Stimulated activated CD8-positive, alpha-beta memory T cell treated with anti-CD3 and anti-CD28 coated beads, Interleukin-4, amount 100 ng/mL, for 24 hours (primary cell): ENCODE measurements at places on chromosomes 2 and 18.

- DNase-seq: no peak
These were observed 52.6 kb upstream of the RAB27B start for GRCh38 chr18:54775686-54776085.

DNA sequence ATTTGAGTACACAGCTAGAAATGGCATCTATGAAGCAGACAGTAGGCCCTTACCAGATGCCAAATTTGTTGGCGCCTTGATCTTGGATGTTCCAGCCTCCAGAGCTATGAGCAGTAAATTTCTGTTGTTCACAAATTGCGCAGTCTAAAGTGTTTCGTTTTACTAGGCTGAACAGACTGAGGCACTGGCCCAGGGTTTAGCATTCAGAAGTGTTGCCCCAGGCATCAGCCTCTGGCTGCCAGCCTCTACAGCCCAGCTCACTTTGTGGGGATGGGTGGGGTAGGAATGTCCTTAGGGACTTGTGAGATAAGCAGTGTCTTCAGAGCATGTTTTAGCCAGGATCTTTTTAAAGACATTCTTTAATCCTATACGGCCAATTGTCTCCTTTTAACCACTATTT, 51.5 kb upstream of the MGAT5 start:
- DNase-seq: no peak

DNA sequence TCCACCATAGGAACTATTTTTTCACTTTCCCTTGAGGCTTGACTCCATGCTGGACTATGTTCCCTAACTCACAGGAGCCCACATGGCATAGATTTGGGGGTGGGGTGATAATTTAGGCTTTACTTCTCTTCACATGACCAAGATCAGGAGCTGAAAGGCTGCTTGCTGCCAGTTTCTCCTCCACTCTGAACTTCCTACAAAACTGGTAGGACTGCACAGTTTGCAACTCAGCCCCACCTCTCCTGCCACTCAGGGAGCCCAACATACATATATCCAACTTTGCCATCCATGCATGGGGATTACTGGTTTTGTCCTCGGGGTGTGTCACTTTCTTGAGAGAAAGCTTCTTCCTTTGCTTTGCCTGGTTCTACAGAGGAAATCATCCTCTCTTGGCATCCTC, 14.2 kb downstream of the INO80D start:
- no peak for DNase-seq

- DNase-seq: no peak
These were observed 196.4 kb upstream of the PXDN start for GRCh38 chr2:1940679-1941078.

DNA sequence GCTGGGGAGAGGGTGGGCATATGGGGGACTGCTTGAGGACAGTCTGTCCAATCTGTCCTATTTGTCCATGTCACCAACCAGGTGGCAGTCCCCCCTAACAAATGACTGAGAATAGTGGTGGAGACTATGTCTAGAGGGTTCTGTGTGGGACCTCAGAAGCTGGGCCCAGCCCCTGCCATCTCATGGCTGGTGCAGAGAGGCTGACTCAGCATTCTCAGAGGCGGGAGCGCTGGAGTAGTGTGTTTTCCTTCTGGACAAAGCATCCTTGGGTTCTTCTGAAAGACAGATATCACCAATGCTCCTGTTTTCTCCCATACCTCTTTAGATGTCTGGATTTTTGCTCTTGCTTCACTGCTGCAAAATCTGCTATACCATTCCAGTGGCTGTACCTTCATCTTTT, 44.1 kb upstream of the SP140L start:
- DNase-seq: no peak

DNA sequence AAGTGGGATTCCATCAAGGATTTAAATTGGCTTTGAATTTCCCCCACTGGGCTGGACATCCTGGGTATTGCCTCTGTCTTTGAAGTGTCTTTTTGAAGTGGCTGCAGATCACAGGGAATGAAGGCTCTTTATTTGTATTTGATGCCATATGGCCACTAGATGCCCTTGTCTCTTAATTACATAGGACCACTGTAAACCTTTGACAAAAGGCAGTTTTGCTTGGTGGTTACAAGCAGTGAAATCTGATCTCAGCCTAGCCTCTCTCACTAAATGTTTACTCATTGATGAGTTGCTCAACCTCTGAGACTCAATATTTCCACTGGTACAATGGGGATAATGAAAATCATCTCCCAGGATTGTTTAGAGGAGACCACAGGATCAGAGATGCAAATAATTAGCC, 102.2 kb downstream of the INSIG2 start:
- DNase-seq: no peak

DNA sequence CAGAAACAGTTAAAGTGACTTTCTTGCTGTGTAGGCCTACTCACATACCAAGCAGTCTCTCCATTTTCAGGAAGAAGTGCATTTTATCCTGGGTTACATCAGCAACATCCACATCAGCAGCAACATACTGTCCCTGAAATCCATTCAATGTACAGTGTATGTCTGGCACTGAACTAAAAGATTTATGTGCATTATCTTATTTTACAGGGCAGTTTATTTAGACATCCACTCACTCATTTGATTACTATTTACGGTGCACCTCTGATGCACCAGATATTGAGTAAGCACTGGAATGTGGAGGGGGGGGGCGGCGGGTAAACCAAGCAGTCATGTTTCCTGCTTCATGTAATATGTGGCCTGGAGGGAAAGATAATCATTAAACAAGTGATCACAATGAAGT, 1128.2 kb downstream of the BCL11A start:
- DNase-seq: no peak

DNA sequence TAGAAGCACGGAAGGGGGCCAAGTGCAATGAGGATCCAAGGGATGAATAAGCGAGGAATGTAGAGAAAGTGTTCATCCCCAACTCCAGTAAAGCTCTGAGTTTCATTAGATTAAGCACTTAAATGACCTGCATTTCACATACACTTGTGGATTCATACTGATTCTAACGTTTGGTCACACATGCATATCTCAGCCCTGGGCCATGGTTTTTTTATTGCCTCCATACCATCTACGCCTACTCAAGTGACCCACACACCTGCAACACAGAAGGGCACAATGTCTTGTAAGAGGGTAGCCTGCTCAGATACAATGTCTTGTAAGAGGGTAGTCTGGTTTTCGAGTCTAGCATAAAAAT, 566 bp upstream of the MRPS5 start:
- no peak for DNase-seq

GRCh38 chr2:29174937-29175336, 59.7 kb downstream of the CLIP4 start:
- DNase-seq: no peak

- DNase-seq: no peak
These were observed 18.8 kb downstream of the SMYD1 start for GRCh38 chr2:88086401-88086800.

- DNase-seq: no peak
These were observed 308.0 kb upstream of the PIK3C3 start for GRCh38 chr18:41646915-41647620.

GRCh38 chr2:168912901-168913369, 11.8 kb downstream of the G6PC2 start:
- no peak for DNase-seq

DNA sequence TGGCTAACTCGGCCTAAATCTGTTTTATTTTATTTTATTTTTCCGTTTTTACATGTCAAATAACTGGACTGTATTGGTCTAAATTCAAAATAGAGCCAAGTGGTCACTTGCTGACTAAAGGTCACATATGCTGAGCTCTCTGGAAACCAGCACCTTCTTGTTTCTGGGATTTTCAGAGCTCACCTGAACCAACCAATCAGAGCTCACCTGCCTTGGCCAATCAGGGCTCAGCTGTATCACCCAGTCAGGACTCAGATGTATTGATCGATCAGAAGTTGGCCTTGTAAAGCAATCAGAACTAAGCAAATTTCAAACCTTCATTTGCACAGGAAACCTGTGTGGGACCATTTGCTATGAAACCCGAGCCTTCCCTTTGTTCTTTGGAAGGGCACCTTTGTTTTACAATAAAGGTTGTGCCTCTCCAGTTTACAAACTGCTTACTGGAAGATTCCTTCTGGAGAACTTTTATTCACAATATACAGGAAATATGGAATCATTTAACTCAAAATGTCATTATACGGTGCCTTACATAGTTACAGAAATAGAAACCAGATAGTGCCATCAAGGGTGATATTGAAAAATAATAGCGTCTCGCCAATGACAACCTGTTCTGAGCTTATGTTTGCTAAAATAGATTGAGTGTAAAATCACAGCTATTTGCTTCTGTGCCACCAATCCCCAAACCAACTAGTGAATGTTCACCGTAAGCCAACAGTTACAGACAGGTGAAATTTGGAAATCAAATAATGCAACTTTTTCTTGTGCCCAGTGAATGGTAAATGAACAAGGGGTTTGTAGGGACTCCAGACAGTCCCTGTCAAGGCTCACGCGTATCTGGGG, 17.3 kb upstream of the PSD4 start:
- DNase-seq: no peak

DNA sequence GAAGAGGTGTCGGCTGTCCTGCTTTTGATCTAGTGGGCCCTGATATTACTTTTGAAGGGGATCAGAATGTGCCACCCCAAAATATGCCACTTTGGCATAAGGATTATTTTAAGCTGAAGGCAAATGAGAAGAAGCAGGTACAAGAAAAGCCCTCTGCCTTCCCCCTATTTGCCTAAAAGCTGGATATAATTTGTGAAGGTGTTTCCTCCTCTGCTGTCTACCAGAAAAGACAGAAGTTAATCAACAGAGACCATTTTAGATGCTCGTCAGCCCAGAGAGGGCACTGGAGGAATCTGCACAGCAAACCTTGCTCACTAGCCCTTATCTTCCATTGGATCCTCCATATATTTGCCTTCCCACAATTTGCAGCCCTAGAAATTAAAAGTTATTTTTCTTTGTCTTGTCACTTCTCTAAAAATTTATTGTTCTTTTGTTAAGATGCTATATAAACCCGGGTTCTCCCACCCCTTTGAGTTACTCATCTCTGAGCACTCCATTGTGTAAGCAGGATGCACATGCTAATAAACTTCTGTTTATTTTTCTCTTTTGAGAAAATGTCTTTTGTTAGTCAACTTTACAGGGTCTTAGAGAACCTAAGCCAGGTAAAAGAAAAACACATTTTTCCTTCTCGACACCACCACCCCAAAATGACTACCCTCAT, 163.2 kb upstream of the SLC1A4 start:
- DNase-seq: no peak

- DNase-seq: no peak
These were observed 141.0 kb downstream of the GLI2 start for GRCh38 chr2:120876526-120877280.

GRCh38 chr18:58896268-58896667, 31.6 kb downstream of the ZNF532 start:
- no peak for DNase-seq

GRCh38 chr2:16728351-16729136, 62.9 kb upstream of the CYRIA start:
- no peak for DNase-seq

GRCh38 chr18:42425025-42425424, 470.0 kb downstream of the PIK3C3 start:
- DNase-seq: no peak

- no peak for DNase-seq
These were observed 6.3 kb upstream of the CYP26B1 start for GRCh38 chr2:72153924-72154323.

- DNase-seq: no peak
These were observed 100.7 kb downstream of the DTNB start for GRCh38 chr2:25572638-25573037.

DNA sequence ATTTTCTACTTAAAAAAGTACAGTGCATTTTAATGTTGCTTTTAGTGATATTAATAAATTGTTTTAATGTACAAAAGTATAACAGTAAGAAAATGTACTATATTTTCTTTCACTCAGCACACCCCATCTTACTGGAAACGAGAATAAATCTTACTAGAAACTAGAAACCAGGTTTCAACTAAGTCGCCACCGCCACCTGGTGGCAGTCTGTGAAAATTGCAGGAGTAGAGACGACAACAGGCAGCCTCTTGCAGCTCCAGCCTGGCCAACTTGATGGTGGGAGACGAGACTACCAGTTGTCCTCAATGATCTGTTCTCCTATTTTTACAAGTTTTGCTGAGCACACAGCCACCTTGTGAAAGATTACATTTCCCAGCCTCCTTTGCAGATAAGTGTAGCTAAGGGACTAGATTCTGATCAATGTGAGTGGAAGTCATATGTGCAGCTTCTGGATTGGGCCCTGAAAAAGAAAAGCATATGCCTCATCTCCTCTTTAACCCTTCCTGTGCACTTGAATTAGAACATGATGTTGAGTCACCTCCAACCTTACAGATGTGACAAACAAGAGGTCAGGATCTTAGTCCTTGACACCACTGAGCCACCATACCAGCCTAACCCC, 8.7 kb downstream of the OTOF start:
- peak; percentile 47 for DNase-seq

GRCh38 chr18:45628979-45629958, 14.0 kb downstream of the SLC14A2 start:
- no peak for DNase-seq

GRCh38 chr2:64202206-64202845, 58.1 kb upstream of the PELI1 start:
- no peak for DNase-seq

DNA sequence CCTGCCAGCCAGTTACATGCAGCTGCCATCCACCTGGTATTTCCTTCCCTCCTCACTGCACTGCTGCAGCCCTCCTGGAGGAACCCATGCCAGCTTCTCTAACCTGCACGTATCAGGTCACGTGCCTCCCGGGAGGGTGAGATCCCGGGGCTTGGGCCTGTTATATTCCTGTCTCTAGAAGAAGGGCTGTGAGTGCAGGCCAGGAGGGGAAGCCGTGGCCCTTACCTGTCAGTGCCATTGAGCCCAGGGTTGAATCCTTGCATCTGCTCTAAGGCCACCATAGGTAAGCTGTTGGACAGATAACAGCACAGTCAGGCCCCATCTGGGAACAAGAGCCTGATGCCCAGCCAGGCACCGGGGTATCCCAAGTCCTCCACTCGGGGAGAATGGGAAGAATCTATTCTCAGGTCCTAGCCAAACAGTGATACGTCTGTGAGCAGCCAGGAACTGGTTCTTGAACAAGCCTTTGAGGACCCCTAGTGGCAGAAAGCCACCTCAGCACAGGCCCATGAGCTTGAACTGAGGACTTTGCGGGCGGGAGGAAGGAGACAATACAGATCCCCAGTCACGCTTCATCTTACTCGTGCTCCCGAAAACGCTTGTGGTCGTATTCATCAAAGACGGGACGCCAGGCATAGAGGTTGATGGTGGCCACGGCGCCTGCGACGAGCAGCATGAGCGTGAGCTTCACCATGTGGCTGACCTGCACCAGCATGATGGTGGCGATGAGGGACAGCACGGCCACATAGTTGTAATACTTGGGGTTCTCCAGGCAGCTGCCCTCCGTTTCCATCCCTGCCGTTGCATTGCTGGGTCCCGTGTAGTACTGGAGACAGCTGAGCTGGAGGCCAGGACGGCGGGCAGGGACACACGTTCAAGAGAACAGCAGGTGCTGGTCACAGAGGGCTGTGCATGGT, 34.4 kb downstream of the CENPO start:
- peak; percentile 60 for DNase-seq

- DNase-seq: no peak
These were observed 16.9 kb downstream of the CXCR4 start for GRCh38 chr2:136101042-136101441.
